Activated CD8-positive, alpha-beta memory T cell treated with anti-CD3 and anti-CD28 coated beads for 4 hours (primary cell): ENCODE measurements at places on chromosomes 3 and 15.

DNA sequence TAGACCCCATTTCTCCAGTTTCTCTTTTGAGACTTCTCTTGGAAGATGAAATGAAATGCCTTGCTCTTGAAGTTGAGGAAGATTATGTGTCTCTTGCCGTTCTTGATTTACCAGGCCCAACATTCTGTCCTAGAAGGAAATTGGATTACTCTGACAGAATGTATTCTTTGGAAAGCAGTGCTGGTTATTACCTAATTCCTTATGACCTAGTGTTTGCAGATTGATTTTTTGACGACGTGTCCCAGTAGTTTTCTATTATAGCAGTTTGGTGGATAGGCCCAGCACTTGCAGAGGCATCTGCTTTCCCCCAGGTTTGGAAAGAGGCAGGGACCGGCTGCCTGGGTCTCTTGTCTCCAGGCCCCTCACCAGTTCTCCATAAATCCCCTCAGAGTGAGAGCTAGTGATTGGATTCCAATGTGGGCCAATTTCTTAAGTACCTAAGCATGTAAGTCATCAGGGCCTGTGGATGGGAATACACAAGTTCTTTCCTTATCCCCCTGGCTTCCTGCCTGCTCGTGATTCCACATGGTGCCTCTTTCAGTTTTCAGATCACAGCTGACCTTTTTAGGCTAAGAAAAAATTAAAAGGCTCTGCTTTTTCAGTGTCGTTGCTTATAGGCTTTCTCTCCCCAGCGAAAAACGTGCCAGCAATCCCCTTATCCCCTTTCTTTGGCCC is 50.2 kb downstream of the EPHB3 start:
- no peak for DNase-seq

DNA sequence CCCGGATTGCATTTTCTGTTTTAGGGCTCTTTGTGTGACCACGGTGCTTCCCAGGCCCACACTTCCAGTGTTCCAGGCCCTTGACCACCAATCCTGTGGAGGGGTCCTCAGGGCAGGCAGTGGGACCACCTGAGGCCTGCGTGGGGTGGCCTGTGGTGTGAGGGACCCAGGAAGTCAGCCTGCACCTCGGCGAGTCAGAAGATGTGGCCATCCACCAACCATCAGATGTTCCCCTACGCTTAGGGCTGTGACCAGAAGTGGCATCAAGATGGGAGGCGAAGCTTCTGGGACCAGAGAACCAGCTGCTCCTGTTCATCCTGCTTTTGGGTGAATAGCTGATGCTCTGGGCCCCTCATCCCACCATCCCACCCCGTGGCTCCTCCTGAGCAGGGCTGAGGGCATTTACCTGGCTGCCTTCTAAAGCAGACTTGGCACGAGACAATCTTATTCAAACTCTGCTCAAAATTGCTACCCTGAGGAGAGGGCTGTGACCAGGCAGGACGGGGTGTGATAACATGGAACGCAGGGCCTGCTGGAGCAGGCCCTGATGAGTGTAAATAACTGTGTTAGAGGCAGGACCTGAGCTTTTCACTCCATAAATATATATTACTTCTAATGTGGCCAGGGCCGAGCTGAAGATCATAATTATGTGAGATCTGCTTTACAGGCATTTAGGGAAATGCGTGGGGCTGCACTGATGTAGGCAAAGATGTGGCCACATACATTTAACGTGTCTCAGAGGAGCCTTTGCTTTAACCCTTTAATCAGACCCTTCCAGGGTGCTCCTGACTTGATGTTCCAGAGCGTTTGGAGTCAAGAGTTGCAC is 28.8 kb downstream of the SMAD3 start:
- no peak for DNase-seq

GRCh38 chr3:179072100-179072438 is 460 bp upstream of the ZMAT3 start:
- DNase-seq: peak; percentile 23

GRCh38 chr15:94845390-94845716 is 614.0 kb downstream of the MCTP2 start:
- DNase-seq: no peak

- no peak for DNase-seq
These were observed 209.6 kb downstream of the TJP1 start for GRCh38 chr15:29612701-29613100.

DNA sequence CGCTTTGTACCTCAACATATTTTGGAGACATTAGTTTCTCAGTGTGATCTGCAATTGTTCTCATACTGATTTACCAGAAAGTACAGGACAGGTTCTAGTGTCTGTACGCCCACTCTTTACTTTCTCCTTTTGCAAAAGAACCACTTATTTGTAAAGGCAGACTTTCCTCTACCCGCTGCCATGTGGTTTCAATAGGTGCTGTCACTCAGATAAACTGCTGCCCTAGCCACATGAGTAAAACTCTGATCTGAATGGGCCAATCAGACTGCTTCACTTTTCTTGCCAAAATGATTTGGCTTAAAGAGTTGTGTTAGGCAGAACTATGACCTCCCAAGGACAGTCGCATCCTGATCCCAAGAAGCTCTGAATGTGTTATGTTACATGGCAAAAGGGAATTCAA is 984.6 kb upstream of the NR2F2 start:
- DNase-seq: no peak

DNA sequence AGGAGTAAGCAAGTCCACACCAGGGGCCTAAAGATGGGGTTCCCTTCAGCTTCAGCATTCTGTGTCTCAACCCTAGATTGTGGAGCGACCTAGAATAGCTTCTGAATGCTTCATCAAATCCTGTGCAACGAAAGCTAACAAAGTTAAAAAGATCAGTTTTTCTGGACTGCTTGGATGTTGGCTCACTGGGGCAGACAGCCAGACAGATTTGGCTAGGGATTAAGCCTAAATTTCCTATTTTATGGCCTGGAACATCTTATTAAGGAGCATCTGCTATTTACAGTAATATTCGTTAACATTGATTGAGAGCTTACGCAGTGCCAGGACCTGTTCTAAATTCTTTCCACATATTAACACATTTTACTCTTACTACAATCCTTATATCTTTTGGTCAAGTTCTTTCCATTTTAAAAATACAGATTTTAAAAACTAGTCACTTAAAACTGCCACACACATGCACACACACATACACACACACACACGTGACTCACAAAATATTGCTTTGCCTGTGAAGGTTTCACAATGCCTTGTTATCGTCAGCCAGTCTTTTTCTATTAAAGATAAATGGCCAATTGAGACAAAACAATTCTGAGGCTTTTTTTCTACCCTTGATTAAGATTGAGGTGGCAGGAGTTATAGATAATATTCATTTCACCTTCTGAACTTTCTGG is 173.3 kb upstream of the SNTN start:
- no peak for DNase-seq

GRCh38 chr3:179234199-179234598 is 16.7 kb downstream of the KCNMB3 start:
- no peak for DNase-seq

- no peak for DNase-seq
These were observed 305.0 kb upstream of the SLCO3A1 start for GRCh38 chr15:91548549-91548948.

DNA sequence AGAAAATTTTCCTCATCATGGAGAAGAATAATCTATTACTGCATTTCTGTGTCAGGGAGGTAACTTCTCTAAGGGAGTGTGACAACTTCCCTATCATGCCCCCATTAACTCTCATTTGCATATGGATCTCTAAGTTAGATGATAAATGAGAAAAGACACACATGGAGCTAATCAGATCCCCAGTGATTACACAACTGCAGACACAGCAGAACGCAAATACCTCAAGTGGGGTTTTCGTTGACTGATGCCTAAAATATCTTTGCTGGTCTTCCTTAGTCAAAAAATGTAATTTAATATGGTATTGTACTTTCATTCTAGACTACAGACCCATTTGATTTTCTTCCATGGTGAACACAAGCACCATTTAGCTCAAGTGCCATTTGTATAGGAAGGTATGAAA is 630.5 kb downstream of the TBL1XR1 start:
- no peak for DNase-seq

- DNase-seq: no peak
These were observed 694 bp upstream of the EEFSEC start for GRCh38 chr3:128152419-128153155.

GRCh38 chr3:104887069-104887468 is 479.6 kb upstream of the ALCAM start:
- DNase-seq: no peak

DNA sequence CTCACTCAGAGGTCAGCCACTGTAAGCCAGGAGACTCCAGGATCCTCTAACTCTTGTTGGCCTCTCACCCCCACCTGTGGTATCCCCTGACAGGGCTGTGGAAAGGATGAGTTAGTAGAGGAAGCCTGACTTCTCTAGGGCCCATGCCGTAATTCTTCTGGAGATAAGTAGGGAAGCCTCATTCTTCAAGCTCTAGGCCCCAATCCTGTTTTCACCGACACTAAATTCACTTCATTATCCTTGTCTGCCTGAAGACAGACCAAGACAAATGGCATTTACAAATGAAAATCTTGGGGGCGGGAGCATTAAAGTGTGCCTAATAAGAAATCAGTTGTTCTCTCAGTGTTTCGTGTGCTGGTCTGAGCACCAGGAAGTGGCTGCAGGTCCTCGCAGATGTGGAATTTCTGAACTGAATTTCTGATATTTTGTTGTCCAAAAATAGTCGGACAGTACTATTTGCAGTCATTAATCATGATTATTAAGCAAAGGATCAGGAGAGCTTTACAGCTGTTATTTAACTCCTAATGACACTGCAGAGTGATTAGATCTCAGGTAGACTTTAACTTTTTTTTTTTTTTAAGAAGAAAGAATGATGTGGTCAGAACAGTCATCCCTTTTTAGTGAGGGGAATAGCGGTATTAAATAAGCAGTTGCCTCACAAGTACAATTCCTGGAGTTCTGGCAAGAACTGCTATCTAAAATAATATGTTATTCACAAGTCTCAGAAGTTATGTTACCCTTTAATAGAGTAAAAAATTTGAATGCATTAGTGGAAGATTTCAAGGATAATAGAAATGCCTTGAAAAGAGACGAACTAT is 58.4 kb downstream of the RBMS3 start:
- no peak for DNase-seq

DNA sequence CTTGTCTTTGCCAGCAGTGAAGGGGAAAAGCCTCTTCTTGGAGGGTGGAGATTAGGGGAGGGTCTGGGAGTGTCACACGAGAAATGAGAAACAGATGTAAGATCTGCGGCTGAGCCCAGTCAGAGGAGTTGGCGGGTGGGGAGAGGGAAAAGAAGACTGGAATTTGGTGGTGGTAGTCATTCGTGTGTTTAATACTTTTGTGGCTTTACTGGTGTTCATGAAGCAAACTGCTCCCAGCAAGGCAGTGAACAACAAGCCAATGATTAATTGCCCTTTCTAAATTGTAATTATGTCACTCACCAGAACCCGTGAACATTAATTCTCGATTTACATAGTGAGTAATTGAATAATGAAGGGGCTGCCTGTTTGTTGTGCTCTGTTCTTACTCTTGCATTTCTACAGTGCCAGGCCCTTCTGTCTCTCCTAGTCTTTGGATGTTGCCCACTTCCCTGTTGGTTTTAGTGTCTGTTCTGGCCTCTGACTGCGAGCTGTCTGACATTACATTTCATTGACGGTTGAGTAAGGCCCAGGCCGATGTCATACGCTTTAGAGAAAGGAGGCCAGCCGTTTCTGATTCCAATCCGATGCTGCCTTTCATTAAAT is 78.0 kb downstream of the CHCHD6 start:
- no peak for DNase-seq

DNA sequence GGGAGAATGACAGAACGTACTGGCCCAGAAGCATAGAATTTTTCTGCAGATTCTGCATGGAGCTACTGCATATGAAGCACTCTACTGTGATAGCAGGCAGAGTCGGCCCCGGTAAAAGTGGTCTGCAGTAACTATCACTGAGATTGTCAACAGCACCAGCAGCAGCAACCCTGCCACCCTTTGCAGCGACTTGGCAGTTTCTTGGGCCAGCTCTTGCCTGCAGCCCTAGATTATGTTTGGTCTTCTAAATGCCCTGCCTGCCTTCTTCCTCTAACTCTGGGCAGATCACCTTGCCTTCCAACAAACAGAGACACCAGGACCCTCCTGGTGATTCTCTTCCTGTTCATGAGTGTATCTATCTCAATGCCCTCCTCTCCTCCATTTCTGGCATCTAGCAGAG is 129.1 kb upstream of the ABHD17C start:
- no peak for DNase-seq

DNA sequence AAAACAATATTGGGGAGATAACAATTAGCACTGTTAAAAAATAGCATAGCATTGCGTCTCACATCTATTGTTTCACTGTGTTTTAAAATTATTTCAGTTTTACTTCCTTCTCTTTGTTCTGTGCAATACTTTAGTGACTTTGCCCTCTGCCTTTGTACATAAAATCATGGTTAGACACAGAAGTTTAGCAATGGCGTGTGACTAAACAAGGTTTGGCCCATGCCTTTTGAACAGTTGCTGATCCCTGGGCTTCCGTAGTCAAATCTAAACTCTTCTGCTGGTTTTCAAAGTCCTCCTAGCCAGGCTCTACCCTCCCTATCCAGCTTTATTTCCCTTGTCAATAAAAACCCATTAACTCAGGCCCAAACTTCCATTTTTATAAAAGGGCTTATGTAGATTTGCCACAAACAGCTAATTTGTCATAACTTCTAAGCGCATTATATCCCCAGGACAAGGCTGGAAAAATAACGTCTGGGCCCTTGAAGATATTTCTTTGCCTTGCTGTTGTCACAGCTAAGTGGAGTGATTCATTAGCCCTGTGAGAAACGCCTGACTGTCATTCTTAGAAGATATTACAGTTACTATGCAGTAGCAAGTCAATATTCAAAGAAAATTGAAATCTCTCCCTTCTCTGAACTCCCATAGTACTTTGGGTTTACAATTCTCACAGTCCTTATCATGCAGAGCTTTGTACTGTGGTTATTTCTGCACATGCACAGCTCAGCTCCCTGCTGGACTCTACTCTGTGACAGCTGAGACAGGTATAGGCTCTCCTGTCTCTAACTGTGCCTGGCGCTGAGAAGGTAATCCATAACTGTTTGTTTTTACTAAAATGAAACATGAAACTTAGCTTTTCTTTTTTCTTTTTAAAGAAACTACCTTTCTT is 123.4 kb upstream of the SLC24A5 start:
- DNase-seq: no peak

GRCh38 chr3:110236976-110237610 is 834.5 kb upstream of the NECTIN3 start:
- no peak for DNase-seq

DNA sequence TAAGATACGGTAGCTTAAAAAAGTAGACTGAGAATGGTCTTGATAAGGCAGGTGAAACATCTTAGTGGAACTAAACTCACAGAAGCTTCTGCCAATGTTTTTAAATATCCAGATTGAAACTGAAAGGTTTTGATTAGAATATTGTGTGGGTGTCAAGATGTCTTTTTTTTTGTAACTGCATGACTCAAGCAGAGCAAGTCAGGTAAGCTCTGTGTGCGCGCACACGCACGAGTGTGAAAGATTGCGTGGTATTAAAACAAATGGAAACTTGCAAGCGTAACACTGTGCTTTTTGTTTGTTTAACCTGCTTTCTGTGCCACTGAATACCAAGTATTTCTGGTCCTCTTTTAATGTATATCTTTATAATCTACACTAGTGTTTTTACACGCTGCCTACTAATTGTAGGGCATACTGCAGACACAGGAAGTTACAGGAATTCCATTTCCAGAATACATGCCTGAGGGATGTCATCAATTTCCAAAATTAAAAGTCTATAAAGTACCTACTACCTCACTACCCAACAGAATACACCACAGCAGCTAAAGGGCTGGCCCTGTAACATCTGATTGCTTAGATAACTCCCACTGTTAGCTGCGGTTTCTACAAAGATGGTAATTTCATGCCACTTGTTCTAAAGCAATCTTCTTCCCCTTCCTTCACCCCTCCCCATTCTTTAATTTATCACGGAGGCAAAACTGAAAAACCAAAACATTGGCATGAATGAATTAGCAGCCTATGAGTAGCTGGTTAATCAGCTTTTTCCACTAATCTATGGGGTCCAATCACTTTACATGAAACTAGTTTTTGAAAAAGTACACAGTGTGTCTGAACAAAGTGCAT is 472.8 kb downstream of the SHQ1 start:
- peak; percentile 19 for DNase-seq
